ENCODE measurements at places on chromosomes 13 and 19. TPM values are rescaled to one million over a fixed set of nuclear protein-coding genes. Genes with fewer than 3 reads are reported as not detected.

Gene LRRC25
- total RNA-seq, result 5.2 TPM

DNA sequence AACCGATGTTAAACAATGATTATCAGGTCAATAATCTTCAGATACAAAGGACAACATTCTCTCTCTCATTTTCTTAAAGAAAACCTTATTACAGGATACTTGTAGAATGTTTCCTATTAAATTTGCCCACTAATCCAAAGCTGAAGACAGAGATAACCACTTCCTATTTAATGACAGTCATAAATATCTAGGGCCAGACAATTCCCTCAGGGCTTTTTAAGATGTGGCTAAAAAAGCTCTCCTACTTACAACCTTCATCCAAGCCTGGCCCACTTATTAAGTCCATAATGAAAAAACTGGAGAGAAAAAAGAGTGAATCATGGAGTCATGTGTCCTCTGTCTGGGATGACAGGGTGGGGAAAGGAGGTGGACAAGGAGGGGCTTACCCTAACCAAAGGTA, 235.9 kb downstream of the KLF12 start:
- DNase-seq, result no peak

GRCh38 chr13:100392709-100393630, 195.6 kb downstream of the GGACT start:
- no peak for DNase-seq

Gene PTGER1
- 0.44 TPM for total RNA-seq

- DNase-seq, result no peak
Measured at GRCh38 chr19:14272623-14273022, 66.7 kb upstream of the ADGRL1 start.

Gene CALR3
- total RNA-seq, result not detected

DNA sequence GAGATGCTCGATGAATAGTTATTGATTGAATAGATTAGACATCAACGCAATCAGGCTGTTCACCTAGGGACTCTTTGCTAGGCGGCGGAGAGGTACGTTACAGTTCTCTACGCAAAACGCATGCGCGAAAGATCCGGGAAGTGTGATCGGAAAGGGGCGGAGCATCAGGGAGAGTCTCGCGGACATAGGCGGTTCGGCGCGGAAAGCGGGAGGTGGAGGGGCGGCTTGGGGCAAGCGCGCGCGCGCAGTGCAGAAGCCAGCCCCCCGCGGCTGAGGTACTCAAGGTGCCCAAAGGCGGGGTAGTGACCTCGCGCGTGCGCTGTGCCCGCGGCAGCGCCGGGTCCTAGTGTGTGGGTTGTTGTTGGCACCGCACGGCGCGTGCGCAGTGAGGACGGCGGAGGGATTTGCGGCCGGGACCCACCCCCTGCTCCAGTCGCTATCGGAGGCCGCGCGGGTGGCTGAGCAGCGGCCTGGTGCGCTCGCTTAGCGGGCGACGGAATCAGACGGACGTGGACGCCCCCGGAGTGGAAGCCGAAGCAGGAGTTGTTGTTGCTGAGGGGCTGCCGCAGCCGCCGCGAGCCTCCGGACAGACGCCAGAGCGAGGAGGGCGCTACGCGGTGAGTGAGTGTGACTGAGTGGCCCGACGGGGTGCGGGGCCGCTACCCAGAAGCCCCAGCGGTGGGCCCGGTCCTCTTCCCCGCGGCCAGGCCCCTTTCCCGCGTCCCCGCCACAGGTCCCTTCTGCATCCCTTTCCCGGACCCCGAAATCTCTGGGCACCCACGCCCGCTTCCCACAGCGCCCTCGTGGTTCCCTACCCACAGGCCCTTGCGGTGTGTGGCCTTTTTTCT, at the start of gene SNRNP70:
Gene SNRNP70, plus strand, starts transcription at position 432 of the 848 bp plus-strand sequence. CDS start 964 bp downstream, outside the sequence.
- DNase-seq, result peak; percentile 98

GRCh38 chr13:102584434-102584833, 12.4 kb upstream of the TPP2 start:
- DNase-seq, result no peak

Gene FXYD3
- 3.6 TPM for total RNA-seq

- no peak for DNase-seq
Measured at GRCh38 chr13:114015111-114015968, 41.5 kb upstream of the C13orf46 start.

GRCh38 chr13:100106705-100107104, 17.8 kb downstream of the PCCA start:
- DNase-seq, result no peak

DNA sequence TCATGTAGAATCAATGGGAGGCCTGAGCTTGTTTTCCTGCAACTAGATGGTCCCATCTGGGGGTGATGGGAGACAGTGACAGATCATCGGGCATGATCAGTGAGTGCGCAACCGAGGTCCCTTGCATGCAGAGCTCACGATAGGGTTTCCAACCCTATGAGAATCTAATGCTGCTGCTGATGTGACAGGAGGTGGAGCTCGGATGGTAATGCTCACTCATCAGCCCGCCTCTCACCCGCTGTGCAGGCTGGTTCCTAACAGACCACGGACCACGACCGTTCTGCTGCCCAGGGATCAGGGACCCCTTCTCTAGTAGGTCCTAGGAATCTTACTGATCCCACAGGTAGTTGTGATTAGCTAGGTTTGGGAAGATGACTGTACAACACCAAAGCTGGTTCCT, 23.5 kb upstream of the GARRE1 start:
- DNase-seq, result no peak

- peak; percentile 78 for DNase-seq
Measured at GRCh38 chr19:48716562-48717291, 2.8 kb downstream of the MAMSTR start.

DNA sequence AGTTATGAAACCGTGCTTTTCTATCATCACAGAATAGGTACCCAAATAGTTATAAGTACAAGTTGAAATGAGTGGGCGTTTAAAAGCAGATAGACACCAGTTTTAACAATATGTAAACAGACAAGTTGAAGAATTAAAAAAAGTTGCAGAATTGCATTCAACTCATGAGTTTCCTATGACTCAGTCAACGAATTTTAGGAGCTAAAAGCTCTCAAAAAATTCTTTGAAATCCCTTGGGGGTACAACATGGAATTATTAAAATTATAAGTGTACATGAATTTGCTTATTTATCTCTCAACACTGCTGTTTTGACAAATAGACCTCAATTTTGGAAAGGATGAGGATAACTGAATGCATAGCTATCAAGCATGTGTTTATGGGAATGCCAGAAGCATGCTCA, 693.4 kb downstream of the PCDH9 start:
- no peak for DNase-seq

Gene ZNF793
- 23.6 TPM for total RNA-seq

DNA sequence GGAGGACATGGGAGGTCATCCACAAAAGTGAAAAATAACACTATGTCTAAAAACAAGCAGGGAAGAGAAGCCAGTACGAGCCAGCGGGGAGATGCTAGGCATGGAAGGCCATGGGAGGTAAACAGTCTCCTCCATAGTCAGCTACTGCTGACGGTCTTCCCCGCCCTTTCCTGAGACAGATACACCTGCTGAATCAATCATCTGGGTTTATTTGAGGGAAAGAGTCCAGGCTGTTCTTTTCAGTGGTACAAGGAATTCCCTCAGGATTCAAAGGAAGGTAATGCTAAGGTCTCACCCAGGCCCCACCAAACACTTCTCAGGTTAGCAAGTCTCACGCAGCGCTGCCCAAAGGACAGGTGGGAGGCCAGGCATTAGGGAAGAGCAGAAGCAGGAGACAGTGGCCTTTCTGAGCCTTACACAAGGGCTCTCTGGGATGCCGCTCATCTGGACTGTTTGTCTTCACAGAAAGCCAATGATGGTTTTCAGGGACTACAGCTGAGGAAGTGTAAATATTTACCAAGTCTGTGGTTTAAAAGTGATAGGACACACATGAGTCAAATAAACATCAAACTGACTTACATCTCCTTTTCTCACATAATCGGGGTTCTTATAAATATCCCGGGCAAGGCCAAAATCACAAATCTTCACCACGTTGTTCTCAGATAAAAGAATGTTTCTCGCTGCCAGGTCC, 173.9 kb downstream of the FLT1 start:
- DNase-seq, result no peak

- no peak for DNase-seq
Measured at GRCh38 chr13:27708325-27708724, 84.0 kb upstream of the GSX1 start.

Gene ZNF98
- 9.6 TPM for total RNA-seq

DNA sequence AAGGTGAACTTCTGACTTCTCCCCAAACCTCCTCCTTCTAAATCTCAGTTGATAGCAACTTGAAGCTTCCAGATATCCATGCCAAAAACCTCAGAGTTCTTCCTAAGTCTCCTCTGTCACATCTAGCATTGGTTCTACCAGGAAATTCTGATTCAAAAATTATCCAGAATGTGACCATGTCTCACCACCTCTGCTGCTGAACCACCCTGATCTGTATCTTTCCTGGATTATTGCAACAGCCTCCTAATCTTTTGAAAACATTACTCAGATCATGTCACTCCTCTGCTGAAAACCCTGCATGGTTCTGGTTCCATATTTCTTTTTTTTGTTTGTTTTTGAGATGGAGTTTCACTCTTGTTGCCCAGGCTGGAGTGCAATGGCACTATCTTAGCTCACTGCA, 78.7 kb upstream of the TNFSF11 start:
- DNase-seq, result no peak

- no peak for DNase-seq
Measured at GRCh38 chr19:13033244-13033643, 38.0 kb downstream of the NFIX start.

GRCh38 chr13:45630791-45631190, 15.3 kb upstream of the ERICH6B start:
- no peak for DNase-seq

Data from dorsolateral prefrontal cortex (tissue), 122 donors.